ENCODE measurements at places on chromosomes 3 and 15.
A peak's percentile ranks its signal among the peaks of the same experiment; 100 is the strongest.

DNA sequence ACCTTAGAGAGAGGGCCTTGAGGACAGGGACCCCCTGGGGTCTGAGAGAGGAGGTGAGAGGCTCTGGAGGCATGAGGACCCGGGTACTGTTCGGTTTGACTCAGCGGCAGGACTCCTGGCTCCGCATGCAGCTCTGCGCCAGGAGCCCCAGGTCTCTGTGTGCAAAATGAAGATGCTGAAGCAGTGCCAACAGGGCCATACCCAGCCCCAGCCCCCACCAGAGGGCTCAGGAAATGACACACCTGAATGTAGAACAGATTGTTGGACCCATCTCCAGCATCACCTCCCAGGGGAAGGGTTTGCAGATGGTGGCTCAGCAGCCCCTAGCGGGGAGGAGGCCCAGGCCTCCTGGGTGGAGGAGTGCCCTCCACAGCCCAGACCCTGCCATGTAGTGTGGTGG is 30.2 kb downstream of the EPHB3 start:
- peak overlapping the region; percentile 80 for H3K27ac ChIP-seq
- H3K36me3 ChIP-seq, result no peaks in the 10 kb centered on the region
- DNase-seq, result no peak

- no peak for DNase-seq
- H3K4me3 ChIP-seq, result no peak overlapping the region
- H3K27me3 ChIP-seq, result no peaks in the 10 kb centered on the region
Observed at GRCh38 chr3:156489462-156489911, 65.4 kb downstream of the SSR3 start.

DNA sequence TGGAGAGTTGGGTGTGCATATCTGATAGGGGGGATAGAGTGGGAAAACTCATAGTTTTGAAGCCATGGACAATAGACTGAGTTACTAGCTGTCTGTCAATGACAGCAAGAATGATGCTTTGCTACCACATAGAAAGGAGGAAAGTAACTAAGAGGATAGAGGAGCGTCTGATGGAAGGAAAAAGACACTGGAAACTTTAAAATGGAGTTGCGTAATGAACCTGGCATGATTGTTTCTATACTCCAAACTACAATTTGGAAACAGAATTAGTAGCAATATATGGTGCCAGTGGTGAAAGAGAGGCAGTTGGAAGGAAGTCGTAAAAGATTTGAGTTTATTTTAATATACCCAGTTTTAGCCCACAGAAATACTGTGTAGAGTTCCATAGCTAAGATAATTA is 163.6 kb downstream of the TUSC7 start:
- no peaks in the 10 kb centered on the region for H3K4me1 ChIP-seq
- no peak overlapping the region for H3K27ac ChIP-seq
- H3K4me3 ChIP-seq, result no peak overlapping the region
- H3K27me3 ChIP-seq, result no peaks in the 10 kb centered on the region
- DNase-seq, result no peak

- H3K4me1 ChIP-seq, result no peaks in the 10 kb centered on the region
- no peak overlapping the region for H3K27ac ChIP-seq
- H3K36me3 ChIP-seq, result no peaks in the 10 kb centered on the region
- no peaks in the 10 kb centered on the region for H3K27me3 ChIP-seq
- H3K4me3 ChIP-seq, result no peak overlapping the region
Observed at GRCh38 chr15:81575436-81576123, 201.6 kb upstream of the TMC3 start.

Measured in uterus (tissue), 4 donors.